ENCODE measurements at places on chromosomes 2 and 18. TPM values are rescaled to one million over a fixed set of nuclear protein-coding genes. Genes with fewer than 3 reads are reported as not detected.

The SLC5A7 gene
- total RNA-seq: not detected

The LIMS1 gene
- 68.3 TPM for total RNA-seq

GRCh38 chr2:240888130-240888889 lies 7.6 kb downstream of the MAB21L4 start:
- DNase-seq: no peak

- no peak for DNase-seq
Observed at GRCh38 chr2:190412966-190413365, 4.8 kb downstream of the MFSD6 start.

- DNase-seq: no peak
Observed at GRCh38 chr18:3401669-3402620, 48.0 kb upstream of the TGIF1 start.

DNA sequence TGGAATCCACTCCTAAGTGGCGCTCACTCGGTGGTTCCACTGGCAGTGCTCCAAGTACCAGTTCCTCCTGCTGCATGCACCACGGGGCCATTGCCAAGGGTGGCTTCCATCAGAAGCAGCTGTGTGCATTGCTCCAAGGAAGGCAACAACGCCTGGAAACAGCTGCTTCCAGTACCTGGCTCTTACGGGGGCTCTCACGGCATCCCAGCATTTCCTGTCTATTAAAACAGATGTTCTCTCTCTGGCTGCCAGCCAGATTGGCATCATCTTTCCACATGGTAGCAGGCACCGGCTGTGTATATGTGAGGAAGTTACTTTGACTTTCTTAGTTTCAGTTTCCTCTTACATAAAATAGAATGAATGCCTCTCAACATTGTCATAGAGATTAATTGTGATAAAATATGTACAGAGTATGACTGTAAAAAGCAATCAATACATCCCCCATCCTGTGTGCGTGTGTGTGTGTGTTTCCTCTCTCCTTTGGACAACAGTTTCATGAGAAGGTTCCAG lies 84.9 kb downstream of the CMPK2 start:
- no peak for DNase-seq

DNA sequence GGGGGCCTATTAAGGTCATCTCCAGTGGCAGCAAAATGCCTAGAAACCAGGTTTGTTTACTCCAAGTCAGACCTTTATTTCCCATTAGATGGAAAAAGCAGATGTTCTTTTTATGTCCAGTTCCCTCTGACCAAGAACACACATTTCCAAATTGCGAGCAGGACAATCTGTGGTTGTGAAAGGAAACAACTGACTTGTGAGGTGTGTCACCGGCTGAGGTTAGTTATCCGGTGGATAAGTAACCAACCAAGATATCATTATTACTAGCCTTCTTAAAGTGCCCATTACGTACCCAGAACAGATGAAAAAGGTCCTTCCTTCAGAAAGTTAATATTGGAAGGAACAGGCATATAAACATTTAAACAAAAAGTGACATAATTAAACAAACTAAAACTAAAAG lies 112.9 kb downstream of the THADA start:
- no peak for DNase-seq

GRCh38 chr2:227186751-227187150 lies 22.3 kb downstream of the COL4A3 start:
- DNase-seq: no peak

- DNase-seq: no peak
Observed at GRCh38 chr18:42712065-42712464, 403.4 kb downstream of the RIT2 start.

- DNase-seq: no peak
Observed at GRCh38 chr2:55733335-55733734, 39.7 kb upstream of the PNPT1 start.

Measured in G401 (cell line).